ENCODE measurements at places on chromosomes 1 and 21. TPM values are rescaled to one million over a fixed set of nuclear protein-coding genes. Genes with fewer than 3 reads are reported as not detected.
A peak's percentile ranks its signal among the peaks of the same experiment; 100 is the strongest.

SLC35D1 gene
- total RNA-seq, result 14.2 TPM

LEFTY2 gene
- total RNA-seq, result not detected

PROK1 gene
- not detected for total RNA-seq

CFHR5 gene
- not detected for total RNA-seq

GRCh38 chr1:77175230-77175844, 43.9 kb downstream of the PIGK start:
- no peak overlapping the region for H3K4me3 ChIP-seq
- peaks cover 2% of the 10 kb centered on the region for H3K4me1 ChIP-seq
- DNase-seq, result no peak
- no peaks in the 10 kb centered on the region for H3K27me3 ChIP-seq
- peaks cover 21% of the 10 kb centered on the region for H3K36me3 ChIP-seq

DNA sequence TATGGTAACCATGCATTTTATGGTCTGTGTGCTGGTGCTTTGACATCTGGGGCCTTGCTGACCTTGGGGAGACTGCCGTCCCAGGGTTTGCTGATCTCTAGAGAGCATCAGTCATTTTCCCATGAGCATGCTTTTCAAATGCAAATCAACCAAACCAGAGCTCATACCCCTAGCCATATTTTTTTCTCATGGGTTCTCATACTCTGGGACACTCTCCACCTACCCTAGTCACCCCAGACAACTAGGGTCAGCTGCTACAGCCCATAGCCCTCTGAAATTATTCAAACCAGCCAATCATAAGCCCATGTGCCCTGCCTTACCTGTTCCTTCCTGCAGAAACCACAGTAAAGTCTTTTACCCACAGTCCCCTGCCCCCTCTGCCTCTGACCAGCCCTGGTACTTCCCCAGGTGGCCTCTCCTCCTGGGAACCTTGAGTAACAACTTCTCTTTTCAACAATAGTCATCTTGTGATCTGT, 132.0 kb downstream of the MAP3K21 start:
- H3K27ac ChIP-seq, result no peak overlapping the region
- DNase-seq, result no peak
- H3K27me3 ChIP-seq, result peaks cover 3% of the 10 kb centered on the region
- H3K4me1 ChIP-seq, result no peaks in the 10 kb centered on the region
- no peaks in the 10 kb centered on the region for H3K36me3 ChIP-seq

DNA sequence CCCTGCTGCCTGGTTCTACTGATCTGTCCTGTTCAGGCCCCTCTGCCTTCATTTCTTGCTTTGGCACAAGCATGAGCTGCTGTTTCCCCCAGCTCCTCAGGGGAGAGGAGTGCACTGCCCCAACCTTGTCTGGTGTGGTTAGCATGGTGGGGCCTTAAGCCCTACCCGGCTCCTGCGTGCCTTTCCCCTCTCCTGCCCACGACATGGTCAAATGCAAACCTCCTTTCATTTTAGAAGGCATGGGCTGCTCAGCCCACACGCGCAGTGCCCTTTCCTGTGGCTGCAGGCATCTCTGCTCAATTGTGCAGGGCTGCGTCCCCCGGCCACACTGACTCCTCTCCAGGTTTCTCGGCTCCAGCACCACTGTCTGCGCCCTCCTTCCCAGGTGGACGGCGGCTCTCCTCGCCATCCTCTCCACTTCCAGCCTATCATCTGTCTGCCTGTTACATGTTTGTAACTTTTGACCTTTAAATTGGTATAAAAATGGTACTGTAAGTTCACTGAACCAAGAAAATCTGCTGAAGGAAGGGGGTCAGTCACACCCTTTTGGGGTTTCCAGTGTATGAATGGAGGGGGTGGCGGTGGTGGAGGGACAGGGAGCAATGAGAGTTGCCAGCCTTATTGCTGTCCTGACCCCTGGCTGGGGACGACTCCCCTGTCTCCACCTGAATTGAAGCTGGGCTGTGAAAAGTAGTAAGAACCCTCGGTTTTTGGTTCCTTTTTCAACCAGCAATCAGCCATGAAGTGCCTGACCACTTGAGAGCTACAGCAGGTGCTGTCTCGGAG, 5.1 kb downstream of the PDE9A start:
- no peak overlapping the region for H3K4me3 ChIP-seq
- peaks cover 5% of the 10 kb centered on the region for H3K36me3 ChIP-seq
- DNase-seq, result no peak
- H3K27ac ChIP-seq, result no peak overlapping the region
- peaks cover 23% of the 10 kb centered on the region for H3K27me3 ChIP-seq
- peaks cover 12% of the 10 kb centered on the region for H3K4me1 ChIP-seq

- H3K4me1 ChIP-seq, result no peaks in the 10 kb centered on the region
- peaks cover 7% of the 10 kb centered on the region for H3K36me3 ChIP-seq
- no peaks in the 10 kb centered on the region for H3K27me3 ChIP-seq
- H3K4me3 ChIP-seq, result no peak overlapping the region
These were observed 76.1 kb upstream of the HOOK1 start for GRCh38 chr1:59738591-59739015.

DNA sequence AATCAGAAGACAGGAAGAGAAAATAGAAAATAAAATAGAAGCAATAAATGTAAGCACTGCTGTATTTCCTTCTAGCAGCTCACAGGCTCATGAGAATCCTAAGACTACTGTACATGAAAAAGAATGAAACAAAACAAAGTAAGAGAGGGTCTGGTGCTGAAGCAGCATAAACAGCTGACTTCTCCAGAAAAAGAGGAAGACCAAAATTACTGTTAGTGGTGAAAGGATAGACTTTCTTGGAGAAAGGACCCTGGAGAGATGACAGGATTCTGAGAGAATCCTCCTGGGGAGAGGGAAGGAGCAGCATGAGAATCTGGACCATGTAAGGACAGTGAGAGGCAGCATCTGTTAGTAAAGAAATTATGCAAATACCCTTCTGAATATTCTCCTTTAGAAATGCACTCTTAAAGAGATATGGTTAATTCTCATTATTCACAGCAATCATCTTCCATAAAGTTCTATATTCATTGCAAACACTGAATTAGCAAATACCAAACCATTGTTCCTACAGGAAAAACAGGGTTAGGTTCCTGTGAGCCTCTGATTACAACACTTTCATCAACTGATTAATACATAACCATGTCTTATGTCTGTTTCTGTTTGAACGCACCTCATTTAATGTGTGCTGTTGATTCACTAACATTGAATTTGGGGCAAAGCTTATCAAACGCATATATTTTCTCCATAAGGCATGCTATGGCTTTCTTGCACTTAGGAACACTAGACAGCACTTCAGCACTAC, 17.0 kb downstream of the SLC25A24 start:
- H3K27me3 ChIP-seq, result no peaks in the 10 kb centered on the region
- DNase-seq, result no peak
- H3K4me1 ChIP-seq, result peaks cover 9% of the 10 kb centered on the region
- H3K36me3 ChIP-seq, result peaks cover 66% of the 10 kb centered on the region
- H3K27ac ChIP-seq, result no peak overlapping the region

- DNase-seq, result no peak
- no peaks in the 10 kb centered on the region for H3K27me3 ChIP-seq
- H3K4me3 ChIP-seq, result no peak overlapping the region
- no peaks in the 10 kb centered on the region for H3K4me1 ChIP-seq
These were observed 36.8 kb downstream of the LHX8 start for GRCh38 chr1:75170981-75171380.

GRCh38 chr1:214280386-214281020, 456 bp upstream of the SMYD2 start:
- H3K27me3 ChIP-seq, result no peaks in the 10 kb centered on the region
- H3K27ac ChIP-seq, result peak overlapping the region; percentile 68
- H3K4me1 ChIP-seq, result peaks cover 39% of the 10 kb centered on the region
- DNase-seq, result peak; percentile 28

Measured in activated CD4-positive, alpha-beta memory T cell treated with anti-CD3 and anti-CD28 coated beads, Interleukin-2, amount 10 ng/mL, durations not matched to agents 7 days and 5 days (primary cell).